Common myeloid progenitor, CD34-positive (primary cell): ENCODE measurements at places on chromosomes 1 and 21.
A peak's percentile ranks its signal among the peaks of the same experiment; 100 is the strongest.

- no peak for DNase-seq
Measured at GRCh38 chr1:51314974-51315373, 15.4 kb downstream of the TTC39A start.

DNA sequence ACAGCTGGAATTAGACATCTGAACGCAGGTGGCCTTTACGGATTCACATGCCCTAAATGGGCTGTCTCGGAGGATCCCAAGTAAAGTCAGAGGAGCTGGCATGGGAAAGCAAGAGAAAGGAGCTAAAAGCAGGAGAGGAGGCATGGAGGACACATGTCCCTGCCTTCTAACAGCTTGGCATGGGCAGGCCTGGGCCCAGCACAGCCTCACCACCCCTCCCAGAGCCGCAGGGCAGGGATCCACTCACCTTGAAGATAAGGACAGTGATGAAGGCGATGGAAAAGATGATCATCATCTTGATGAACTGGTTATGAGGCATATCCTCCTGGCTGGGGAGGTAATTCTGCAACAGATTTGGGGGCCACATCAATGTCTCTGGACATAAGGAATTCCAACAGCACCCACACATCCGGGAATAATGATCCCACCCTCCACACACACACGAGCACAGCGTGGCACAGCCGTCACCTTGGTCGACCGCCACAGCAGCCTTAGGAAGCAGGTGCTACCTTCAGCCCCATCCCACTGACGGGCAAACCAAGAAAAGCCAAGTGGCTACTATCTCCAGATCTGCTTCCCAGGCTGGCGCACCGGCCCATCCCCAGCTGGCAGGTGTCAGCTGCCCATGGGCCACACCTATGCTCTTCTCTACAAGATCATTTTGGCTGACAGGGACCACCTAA, 14.1 kb upstream of the MATN1 start:
- DNase-seq: no peak

DNA sequence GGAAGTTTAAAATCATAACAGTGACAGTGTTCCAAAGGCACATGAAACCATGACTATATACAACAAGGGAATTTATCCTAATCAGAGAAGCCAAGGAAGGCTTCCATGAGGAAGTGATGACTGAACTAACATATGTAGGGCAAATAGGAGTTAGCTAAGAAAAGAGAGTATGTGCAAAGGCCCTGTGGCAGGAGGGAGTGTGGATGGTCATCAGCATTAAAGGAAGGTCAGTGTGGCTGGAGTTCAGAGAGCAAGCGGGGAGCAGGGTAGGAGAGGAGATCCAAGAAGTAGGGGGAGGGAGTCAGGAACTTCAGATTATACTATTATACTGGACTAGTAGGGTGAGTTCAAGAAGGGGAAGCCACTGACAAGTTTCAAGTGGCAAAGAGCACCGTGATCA, 8.4 kb downstream of the MAP7D1 start:
- no peak for DNase-seq

GRCh38 chr1:92315766-92316599, 17.1 kb downstream of the RPAP2 start:
- peak; percentile 53 for DNase-seq

GRCh38 chr1:31483012-31483946, 70.3 kb downstream of the SERINC2 start:
- peak; percentile 99 for DNase-seq

DNA sequence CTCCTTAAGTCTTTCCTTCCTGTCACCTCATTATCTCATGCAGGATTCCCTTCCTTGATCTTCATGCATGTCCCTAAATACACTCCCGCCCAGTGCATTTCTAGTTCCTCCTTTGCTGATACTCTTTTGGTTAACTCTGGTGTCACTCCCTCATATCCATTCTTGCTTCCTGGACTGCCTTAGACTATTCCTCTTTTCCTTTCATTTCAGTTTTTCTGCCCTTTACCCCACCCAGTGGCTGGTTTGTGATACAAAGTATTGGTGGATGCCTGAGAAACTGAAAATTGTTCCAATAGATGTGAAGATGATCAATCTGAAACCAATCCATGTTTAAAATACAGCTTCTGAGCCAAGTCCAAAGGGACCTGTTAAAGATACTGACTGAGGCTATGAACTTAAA, 553.8 kb upstream of the CAMK1G start:
- DNase-seq: no peak

DNA sequence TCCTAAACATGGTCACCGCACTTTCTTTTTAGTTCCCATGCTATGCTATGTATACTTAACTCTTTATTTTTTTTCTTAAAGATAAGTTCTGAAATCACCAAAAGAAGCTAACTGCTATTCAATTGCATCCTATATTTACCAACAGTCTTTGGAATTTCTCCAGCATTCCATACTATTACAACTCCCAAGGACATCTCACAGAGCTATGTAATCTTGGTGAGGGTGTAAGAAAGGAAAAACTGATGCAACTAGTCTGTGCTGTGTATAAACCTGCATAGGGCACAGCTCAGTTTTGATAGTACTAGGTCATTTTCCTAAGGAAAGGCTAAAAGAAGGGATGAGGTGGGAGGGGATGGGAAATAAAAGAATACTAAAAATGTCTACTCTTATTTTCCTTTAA, 78.0 kb downstream of the PTPN14 start:
- DNase-seq: no peak

DNA sequence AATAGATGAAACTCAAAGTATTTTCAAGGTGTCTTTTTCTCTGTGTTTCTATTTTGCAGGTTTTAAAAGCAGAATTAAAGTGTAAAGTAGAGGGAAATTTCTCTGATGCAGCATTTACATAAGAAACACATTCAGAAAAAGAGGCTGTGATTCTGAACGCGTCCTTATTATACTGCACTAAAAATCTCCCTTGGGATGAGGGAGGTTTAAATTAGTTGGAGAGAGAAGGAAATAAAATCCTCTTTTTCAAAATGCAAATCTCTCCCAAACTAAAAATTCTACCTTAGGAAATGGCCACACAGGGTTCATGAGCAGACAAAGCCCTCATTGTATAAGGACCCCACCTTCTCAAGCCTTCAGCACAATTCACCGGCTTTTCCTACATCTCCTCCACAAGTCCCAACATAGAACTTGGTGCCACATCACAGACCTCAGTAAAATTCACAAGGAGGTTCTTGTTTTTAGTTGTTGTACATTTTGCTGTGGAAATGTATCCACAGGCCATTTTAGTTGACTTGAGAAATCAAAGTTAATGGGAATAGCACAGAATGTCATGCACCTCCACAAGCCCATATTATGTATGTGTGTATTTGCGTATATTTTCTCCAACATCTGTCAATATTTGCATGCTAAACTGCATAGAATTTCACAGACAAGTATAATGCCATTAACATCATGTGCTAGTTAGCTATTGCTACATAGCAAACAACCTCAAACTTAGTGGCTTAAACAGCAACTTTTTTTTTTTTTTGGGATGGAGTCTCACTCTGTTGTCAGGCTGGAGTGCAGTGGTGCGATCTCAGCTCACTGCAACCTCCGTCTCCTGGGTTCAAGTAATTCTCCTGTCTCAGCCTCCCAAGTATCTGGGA, 59.8 kb downstream of the MAB21L3 start:
- no peak for DNase-seq

- DNase-seq: no peak
Measured at GRCh38 chr1:10451287-10451686, 1.5 kb downstream of the CORT start.

GRCh38 chr1:230066466-230067404, at the start of gene GALNT2:
TSS of gene GALNT2 (plus strand) at chr1:230067238. CDS start at chr1:230067281, 43 bp downstream.
- peak; percentile 95 for DNase-seq

DNA sequence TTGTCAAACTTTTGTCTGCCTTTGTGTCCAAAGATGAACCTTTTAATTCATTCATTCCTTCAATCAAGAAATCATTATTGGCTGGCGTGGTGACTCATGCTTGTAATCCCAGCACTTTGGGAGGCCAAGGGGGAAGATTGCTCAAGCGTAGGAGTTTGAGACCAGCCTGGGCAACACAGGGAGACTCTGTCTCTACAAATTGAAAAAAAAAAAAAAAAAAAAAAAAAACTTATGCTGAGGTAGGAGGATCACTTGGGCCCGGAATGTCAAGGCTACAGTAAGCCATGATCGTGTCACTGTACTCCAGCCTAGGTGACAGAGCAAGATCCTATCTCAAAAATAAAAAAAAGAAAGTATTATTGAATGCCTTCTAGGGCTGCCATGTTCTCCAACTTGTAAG, 51.3 kb upstream of the CXADR start:
- no peak for DNase-seq

DNA sequence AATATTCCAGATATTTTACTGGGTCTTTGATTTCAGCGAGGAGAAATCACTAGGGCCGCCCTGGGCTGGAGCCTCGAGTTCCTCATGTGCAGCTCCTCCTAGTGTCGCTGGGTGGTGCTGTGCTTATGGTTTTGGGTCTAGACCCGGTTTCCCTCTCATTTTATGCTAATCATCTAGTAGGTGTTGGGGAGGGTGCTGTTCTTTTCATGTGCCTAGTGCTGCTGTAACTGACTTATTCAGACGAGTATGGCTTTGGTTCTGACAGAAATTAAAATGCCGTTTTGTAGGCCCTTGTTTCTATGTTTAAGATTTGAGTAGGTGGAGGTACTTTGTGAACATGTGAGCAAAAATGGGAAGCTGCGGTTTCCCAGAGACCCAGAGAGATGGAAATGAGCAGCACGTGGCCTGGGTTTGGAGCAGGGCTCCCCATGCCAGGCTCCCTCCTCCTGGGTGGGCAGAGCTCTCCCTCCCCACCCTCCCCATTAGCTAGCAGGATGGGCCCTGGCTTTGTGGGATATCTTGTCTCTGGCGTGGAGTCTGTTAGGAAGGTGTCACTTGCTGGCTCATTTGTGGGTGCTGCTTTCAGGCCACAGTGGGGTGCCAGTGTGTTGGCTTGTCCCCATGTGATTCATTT, 74.0 kb upstream of the GPR88 start:
- DNase-seq: peak; percentile 81

DNA sequence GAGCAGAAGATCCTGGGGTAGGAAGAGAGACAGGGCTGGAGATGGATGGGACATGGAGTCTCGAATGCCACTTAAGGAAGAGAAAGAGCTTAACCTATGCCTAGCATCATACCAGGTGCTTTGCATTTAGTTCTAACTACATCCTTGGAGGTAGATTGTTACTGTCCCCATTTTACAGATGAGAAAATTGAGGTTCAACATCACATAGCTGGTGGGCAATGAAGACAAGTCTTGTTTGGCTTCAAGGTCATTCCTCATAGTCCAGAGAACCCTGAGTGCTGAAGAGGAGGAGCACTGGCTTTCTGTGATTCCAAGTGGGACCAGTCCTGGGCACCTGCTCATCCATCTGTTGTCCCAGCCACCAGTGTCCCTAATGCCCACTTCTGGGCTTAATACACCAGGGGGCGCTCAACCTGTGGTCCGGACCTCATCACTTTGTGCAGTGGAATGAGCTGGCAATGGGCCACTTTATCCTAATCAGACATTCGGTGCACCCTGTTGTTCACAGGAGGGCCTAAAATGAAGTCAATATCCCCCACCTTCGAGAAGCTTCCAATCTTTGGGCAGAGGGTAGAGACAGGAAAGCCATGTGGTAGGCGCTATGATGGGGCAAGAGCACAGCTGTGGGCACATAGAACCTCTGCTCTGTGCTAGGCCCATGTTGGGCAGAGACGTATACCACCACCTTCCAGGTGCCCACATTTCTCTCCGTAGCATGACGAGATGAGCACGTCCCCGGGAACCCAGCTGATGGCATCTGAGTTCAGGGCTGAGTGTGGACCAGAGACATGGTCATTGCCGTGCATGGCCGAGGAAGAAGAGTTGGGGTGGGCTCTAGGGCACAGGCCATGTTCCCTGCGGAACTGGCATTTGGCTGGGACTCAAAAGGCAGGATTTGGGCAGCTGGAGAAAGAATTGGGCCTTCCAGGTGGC, 9.2 kb downstream of the RPS6KA1 start:
- peak; percentile 59 for DNase-seq

- DNase-seq: no peak
Measured at GRCh38 chr1:170885551-170885950, 49.8 kb upstream of the MROH9 start.

DNA sequence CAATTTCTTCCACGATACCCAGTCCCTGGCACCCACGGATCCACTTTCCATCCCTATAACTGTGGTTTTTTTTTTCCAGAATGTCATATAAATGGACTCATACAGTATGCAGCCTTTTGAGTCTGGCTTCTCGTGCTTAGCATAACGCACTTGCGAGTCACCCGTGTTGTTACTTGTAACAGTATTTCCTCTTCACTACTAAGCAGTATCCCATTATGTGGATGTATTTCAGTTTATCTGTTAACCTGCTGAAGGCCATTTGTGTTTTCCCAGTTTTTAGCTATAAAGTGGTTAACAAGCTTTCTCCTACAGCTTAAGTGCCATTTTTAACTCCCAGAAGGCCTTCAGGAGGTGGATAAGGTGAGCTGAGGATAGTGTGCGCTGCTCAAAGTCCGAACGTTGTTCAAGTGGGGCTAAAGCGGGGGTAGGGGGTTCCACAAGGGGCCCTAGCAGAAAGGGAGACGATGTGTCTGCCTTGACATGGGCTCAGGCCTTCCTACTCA, 829 bp downstream of the ADAR start:
- no peak for DNase-seq

- DNase-seq: no peak
Measured at GRCh38 chr1:233138788-233139585, 156.5 kb downstream of the PCNX2 start.

DNA sequence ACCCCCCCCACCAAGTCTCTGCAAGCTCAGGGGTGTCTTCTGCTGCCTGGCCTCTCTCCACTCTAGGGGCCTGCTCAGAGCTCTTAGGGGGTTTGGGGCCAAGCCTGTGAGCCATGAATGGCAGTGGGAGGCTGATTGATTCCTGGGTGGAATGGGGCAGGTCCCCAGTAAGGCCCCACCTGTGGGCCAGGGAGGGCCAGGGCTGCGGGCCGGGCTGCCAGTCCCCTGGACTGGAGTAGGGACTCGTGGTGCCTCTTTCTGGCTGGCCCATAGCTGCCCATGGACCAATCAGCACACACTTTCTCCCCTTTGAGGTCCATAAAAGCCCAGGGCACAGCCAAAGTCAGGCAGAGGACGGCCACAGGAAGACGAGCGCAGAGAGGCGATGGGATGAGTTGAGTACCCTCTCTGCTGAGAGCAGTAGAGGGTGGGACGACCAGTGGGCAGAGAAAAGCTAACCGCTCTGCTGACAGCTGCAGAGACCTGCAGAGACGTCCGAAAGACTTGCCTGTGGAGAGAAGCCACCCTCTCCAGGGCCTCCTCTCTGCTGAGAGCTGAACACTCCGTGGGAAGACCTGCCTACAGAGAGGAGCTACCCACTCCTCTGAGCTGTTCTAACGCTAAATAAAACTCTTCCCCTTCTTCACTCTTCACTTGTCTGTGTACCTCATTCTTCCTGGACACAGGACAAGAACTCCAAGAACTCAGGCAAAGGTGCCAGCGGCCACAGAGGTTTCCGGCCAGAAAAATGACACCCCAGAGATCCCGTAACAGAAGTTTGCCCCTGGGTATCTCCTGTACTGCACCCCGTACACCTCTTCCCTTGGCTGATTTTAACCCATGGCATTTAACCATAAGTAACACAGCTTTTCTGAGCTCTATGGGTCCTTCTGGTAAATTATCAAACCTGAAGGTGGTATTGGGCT, 38.2 kb upstream of the TARDBP start:
- no peak for DNase-seq
